ENCODE measurements at places on chromosomes 12 and 14. TPM values are rescaled to one million over a fixed set of nuclear protein-coding genes. Genes with fewer than 3 reads are reported as not detected.

- no peak for DNase-seq
Measured at GRCh38 chr14:23380197-23380914, 3.5 kb downstream of the CMTM5 start.

GRCh38 chr14:96802963-96803362 is 5.8 kb downstream of the VRK1 start:
- DNase-seq, result no peak

DNA sequence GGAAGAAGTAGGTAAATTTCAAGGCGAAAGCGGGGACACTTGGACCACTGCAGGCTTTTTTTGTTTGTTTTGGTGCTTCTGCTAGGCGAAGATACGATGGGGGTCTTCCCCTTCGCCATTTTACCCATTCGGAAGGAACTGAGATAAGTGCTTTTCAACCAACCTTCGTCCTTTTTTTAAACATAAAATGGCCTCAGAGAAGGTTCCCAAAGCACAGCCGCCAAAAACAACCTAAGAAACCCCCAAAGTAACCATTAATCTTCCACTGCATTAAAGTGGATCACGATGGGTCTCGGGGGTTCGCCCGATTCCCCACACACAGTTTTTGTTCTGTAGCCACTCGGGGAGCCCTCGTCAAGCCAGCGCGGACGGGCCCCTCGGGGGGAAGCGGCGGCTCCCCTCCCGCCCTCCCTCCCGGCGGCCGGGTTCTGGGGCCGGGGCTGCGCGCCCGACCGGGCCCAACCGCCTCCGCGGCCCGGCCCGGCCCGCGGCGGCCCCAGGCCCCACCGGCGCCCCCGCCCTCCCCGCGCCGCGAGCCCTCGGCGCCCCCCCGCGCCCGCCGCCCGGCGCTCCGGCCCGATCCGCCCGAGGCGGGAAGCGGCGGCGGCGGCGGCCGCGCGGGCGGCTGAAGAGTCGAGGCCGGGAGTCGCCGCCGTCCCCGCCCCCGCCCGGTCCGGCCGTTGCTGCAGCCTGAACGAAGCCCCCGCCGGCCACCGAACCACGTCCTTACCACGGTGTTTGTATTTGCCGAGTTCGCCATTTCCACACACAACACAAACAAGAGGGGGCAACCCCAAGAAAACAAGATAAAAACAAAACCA is 790 bp downstream of the GTF2A1 start:
- peak; percentile 56 for DNase-seq

- DNase-seq, result no peak
Measured at GRCh38 chr12:70408004-70408790, 42.1 kb downstream of the KCNMB4 start.

LBHD2 gene
- not detected for total RNA-seq

DNA sequence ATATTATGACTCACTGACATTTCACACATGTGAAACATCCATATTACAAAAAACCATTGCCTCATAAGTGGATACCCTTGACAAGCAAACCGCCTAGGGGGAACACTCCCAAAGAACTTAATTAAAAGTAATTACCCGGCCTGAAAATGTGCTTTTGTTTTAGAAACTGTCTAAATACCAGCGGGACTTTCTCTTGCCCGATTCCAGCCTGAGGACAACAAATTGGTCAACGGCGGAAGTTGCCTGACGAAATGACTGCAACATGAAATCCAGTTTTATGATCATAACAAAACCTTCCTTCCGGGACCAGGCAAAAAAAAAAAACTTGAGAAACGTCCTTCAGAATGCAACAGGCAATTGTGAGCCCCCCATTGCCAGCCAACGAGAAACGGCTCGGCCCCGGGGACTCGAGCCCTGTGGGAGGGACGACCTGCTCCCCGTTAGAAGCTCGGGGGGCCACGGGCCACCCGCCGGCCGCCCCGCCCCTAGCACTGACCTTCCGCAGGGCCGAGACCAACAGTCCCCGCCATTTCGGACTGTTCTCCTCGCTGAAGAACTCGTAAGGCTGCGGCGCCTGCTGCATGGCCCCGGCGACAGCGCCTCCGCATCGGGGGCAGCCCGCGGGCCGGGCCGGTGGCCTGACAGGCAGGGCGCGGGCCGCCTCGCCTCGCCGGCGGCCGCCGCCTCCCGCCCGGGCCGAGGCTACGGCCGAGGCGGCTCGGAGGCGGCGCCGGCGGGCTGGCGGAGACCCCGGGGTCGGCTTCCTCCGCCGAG is 490 bp downstream of the SOS2 start:
- DNase-seq, result peak; percentile 70

GRCh38 chr12:45329238-45329637 is 113.3 kb downstream of the ANO6 start:
- DNase-seq, result peak; percentile 82

CLEC1B gene
- total RNA-seq, result 10.7 TPM

- DNase-seq, result no peak
Measured at GRCh38 chr14:92922155-92922735, 705 bp upstream of the CHGA start.

KLHL33 gene
- total RNA-seq, result 0.20 TPM

DNA sequence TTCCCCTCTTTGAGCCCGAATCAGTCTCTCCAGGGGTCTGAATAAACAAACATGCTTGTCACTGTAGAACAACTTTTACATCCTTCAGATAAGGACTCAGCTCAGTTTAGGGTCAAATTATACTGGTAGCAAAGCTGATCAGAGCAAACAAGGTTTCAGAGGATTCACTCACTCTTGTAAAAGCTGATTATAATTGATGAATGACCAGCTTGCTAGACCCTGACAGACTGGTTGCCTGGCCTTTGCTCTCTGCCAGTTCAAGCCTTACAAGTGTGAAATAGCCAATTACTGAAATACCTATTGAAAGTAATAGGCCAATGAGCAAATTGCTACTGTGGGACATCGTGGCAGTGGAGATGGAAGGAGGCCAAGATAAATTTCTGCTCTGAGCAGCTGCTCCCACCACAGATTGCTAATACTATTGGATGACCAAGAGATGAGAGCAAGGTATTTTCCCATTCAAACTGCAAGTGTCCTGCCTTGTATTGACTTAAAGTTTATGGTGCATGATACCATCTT is 177.6 kb downstream of the PDZRN4 start:
- DNase-seq, result no peak

RNF212B gene
- total RNA-seq, result not detected

TPPP2 gene
- total RNA-seq, result 4.6 TPM

LGR5 gene
- 0.13 TPM for total RNA-seq

EFS gene
- total RNA-seq, result 0.68 TPM

DNA sequence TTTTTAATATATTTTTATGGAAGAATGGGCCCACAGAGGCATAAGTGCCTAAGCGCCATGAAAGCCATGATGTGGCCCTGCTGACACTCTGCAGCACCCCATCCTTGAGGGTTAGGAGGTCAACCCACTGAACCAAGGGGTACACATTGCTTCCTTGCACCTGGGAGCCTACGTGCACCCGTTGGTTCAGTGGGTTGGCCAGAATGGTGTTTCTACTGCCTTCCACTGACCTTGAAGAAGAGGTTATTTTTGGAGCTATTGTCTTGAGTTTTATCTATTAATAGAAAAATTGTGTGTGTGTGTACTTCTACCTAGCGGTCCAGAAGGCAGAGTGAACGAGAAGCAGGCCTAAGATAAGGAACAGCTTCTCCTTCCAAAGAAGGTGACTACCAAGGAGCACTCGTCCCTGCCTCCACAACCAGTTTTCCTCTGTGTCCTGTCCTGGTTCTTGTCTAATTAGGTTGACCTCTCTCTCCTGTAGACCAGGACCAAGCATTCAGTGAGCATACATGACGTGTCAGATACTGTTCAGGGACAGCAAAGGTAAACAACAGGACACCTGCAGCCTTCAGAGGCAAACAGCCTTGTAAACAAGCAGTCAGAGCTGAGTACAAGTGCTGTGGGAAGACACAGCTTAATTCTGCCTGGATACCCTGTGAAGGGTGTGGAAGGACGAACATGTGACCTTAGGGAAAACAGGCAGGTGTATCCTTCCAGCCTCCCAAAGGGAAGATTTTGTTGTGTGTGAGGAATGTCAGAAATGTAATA is 30.4 kb upstream of the PLEK2 start:
- no peak for DNase-seq

DNA sequence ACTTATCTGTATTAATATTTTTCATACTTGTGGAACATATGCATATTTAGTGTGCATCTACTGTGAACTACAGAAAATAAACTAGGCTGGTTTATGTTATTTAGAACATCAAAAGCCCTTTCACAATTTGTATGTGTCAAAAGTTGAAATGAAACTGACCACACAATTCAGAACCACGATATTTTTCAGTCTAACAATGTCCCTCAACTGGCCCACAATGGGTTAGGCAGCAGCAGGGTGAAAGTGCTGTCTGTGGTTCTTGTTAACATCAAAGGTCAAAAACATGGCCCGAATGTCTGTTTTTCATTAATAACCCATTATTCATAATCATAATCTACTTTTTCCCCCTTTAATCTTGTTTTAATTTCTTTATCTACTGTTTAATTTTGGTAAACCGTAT is 559.9 kb upstream of the ATP2B1 start:
- DNase-seq, result no peak

GRCh38 chr14:36719823-36720222 is 58.2 kb downstream of the PAX9 start:
- DNase-seq, result no peak

Data from left lobe of liver (tissue), 2 donors.